ENCODE measurements at places on chromosomes 13 and 19.

DNA sequence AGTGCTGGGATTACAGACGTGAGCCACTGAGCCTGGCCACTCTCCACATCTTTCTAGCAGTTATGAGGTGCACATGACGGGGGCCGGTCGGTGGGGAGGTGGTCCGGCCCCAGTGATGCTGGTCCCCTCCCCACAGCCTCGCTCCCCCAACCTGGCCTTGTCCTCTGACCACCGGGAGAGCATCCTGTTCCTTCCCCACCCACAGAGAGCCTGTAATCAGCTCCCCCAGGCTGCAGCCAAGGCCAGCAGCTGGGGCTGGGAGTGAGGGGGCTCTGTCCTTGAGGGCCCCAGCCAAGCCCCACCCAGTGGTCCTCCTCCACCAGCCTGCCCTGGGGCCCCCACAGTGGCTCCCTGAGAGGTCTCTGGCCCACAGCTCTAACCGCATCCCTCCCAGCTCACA lies 3.0 kb upstream of the INSL3 start:
- no peak for DNase-seq

DNA sequence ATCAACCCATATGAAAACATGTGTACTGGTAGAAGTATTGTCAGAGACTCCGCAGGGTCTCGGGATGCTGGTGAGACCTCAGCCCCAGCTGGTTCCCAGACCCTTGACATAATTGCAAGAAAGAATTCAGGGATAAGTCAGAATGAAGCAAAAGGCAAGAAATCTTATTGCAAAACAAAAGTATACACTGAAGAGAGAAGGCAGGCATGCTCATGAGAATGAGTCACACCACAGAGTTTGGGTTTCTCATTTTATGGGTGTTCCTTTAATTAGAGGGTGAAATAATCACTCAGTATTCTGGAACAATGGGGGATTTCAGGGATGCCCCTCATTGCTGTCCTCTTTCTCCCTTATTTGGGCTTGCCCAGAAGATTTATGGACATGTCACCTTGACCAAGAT lies 1423.8 kb upstream of the MIR17HG start:
- no peak for DNase-seq

DNA sequence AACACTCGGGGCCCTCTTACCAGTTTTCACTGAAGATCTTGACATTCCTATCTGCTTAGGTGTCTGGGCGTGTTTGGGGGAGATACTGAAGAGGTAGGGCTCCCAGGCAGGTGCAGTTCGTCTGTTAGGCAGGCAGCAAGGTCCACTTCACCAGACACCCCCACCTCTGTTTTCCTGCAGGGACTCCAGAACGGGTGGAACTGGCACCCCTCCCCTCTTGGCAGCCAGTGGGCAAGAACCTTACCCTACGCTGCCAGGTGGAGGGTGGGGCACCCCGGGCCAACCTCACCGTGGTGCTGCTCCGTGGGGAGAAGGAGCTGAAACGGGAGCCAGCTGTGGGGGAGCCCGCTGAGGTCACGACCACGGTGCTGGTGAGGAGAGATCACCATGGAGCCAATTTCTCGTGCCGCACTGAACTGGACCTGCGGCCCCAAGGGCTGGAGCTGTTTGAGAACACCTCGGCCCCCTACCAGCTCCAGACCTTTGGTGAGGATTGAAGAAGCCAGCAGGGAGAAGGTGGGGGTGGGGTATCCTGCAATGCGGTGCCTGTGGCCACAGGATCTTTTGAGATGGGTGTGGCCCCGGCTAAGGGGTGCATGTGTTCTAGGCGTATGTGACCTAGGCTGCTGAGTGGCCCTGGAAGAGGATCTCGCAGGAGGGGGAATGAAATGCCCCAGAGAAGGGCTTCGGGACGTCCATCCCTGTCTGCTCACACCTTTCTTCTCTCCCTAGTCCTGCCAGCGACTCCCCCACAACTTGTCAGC lies 3.3 kb upstream of the ICAM4 start:
- no peak for DNase-seq

DNA sequence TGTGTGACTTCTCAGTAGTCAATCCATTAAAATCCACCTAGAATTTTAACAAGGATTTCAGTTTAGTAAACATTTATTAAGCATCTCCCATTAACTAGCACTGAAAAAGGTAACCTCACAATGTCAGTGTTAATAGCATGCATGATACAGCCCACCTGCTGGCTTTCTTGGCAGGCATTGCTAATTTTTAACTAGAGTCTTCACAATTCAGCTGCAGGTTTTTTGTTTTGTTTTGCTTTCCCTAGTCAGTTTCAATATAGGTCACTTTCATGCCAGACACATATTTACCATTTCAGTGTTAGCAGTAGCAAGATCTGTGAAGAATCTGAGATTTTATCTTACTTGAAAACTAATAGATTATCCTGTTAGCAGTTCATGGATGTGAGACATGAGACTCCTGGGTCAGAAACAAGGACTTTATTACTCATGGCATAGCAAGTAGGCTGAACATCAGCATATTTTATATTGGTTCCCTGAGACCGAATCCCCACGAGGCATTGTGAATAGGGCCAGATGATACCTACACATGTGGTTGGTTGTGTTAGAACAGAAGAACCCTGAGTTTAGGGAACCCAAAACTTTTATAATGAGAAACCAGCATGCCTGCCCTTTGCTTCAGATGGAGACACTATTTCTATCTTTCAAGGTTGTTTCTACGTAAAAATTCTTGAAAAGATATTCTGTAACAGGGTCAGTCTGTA lies 198.0 kb upstream of the HTR2A start:
- DNase-seq: no peak

- DNase-seq: no peak
Observed at GRCh38 chr13:70894258-70894657, 786.0 kb upstream of the KLHL1 start.

DNA sequence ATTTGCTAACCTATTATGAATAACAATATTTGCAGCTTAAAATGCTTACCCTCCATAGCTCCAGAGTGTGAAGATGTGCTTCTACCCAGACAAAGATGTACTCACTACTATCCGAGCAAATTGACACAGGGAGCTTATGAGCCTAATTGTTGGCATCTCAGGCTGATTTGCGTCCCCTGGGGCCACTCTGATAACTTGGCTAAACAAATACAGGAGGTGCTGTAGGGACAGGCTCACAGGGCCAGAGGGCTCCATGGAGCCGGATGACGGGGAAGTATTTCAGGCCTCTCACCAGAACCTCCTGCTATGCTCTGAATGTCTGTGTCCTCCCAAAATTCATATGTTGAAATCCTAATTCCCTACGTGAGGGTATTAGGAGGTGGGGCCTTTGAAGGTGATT lies 26.7 kb upstream of the C19orf12 start:
- no peak for DNase-seq

DNA sequence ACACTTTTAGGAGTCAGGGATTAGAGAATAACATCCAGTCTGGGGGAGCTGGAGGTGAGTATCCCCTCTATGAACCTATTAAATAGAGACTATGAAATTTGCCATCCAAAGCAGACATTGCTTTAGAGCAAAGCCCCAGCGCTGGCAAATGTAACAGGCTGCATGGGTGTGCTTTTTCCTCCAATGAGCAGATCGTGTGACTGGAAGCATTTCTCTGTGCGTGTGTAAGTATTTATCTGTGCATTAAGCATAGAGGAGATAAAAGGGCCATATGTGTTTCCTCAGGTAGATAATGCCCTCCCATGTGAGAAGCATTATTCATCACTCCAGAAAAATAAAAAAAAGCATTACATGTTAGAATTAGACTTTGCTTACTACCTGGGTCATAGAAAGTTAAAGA lies 924 bp downstream of the TNFSF13B start:
- DNase-seq: no peak

GRCh38 chr19:13033819-13034611 lies 38.7 kb downstream of the NFIX start:
- DNase-seq: no peak

DNA sequence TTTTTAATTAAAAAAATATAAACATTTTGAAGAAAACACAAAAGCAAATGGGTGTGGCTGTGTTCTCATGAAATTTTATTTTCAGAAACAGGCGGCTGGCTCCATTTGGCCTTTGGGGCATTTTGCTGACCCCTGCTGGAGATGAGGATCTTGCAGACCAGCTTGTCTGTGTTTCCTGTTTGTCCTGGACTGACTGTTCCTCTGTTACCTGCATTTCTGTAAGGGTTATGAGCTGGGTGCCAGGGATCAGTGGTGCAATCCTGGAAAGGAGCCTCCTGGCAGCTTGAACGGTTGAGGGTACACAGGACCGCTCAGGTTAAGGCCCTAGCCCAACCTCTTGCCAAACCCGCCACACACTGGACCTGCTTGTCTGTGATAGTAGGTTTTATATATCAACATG lies 49.9 kb downstream of the ZNF787 start:
- no peak for DNase-seq

GRCh38 chr19:8025316-8025715 lies 19.9 kb upstream of the ELAVL1 start:
- no peak for DNase-seq

- no peak for DNase-seq
Observed at GRCh38 chr13:41649659-41650058, 192.3 kb downstream of the RGCC start.

DNA sequence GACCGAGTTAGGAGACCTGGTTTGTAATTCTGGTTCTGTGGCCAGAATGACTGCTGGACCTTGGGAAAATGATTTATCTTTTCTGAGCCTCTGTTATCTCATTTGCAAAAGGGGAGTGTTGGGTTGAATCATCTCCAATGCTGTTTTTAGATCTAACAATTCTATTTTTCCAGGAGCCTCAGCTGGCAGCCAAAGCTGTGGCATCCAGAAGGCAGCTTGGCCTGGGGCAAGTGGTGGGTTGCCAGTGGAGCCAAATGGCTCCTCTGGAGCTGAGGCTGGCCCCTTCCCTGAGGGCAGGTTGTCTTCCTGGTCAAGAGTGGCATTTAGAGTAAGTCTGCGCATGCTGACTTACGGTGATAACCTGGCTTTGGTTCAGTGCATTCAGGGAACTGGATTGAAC lies 21.3 kb downstream of the B3GLCT start:
- no peak for DNase-seq

- no peak for DNase-seq
Observed at GRCh38 chr19:50896591-50897190, 14.5 kb downstream of the KLK4 start.

GRCh38 chr19:33375156-33375836 lies 1.8 kb downstream of the CEBPG start:
- DNase-seq: no peak

GRCh38 chr13:114005206-114005724 lies 31.4 kb upstream of the C13orf46 start:
- no peak for DNase-seq

DNA sequence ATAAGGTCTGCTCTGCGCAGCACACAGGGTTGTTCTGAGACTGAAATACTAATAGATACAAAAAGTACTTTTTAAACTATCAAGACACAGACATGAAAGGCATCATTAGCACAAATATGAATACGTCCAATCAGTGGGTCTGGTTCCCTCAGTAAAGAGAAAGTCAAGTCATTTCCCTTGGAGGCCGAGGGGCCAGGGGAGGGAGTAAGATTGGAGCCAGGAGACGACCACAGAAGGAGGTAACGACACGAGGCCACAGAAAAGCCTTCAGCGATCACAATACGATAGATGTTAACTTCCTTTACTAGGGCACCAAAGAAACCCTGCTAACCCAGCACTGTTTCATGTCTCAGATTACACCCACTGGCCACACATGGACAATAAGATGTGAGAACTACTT lies 5.3 kb downstream of the CARS2 start:
- DNase-seq: no peak

- DNase-seq: no peak
Observed at GRCh38 chr13:113918981-113919701, 54.7 kb downstream of the C13orf46 start.

GRCh38 chr19:54029301-54029700 lies 34.4 kb downstream of the VSTM1 start:
- DNase-seq: no peak

DNA sequence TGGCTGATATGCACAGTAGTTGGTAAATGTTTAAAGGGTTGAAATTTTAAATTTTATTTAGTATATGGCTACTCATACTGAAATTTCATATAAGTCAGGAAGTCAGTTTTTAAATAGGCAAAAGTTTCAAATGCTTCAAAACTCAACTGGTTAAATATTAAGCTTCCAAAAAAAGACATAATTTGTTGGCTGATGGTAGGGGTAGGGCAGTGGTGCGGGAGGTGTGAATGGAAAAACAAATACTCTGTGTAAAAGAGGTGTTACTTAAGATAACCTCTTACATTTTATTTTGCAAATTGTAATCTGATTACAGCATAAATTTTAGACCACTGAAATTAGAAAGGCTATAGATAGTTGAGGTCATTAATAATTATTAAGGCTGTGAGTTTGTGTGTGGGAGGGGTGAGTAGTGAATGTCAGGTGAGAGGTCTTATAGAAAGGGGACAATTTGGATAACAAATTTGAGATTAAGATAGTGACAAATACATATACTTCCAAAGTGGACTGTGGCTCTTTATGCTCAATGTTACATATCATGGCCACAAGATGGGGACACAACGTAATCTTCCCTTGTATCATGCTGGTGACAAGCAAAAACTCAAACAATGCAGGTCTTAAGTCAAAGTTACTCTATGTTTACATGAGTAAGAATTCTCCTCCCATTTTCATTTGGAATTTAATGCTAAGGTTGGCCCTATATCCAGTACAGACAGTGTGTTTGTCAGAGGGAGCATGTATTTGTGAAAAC lies 36.6 kb upstream of the OXGR1 start:
- DNase-seq: peak; percentile 50

DNA sequence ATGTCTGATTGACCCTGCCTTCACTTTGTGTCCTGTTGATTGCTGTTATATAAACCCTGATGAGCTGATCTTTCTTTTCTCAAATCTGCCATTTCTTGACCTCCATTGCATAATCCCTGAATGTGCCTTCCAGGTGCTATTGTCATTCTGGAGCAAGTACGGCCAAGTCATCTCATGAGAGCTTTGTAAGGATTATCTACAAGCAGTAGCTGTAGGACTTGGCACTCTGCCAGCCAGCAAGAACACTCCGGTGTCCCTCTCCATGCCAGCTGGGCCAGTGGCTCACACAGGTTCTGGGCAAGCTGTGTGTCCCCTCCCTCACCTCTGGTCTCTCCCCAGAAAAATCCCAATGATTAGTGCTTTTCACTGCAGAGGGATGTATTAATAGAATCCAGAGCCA lies 348.1 kb downstream of the FOXO1 start:
- no peak for DNase-seq

DNA sequence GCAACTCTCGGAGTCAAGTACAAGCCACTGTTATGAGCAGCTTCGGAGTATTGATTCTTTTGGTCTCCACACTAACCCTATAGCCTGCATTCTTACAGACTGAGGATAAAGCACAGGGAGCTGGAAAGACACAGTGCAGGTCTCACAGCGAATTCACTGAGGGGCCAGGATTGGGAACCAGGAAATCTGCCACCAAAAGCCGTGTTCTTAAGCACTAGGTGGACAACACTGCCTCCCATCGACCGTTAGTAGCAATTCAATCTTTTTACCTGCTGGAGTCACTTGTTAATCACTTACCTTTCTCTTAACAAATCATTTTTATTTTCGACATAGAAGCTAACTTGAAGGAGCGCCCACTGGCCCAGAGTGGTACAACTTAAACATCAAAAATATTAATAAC lies 6.3 kb downstream of the PMIS2 start:
- no peak for DNase-seq

DNA sequence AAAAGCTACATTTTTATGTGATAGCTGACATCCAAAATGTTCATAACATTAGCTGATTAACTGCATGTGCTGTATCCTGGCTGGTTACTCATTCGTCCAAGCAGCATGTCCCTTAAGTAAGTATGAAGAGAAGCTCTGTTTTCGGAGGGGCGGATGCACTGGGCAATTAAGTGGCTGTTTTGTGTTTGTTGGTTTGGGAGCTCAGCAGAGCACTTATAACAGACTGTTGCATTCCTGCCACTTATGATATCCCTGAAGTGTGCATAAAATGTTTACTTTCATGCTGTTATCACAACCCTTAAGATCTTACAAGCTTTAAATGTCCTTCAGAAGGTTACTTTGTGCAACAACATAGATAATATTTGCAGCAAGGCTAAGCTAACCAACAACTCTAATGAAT lies 264.1 kb downstream of the NALCN start:
- no peak for DNase-seq

Data from SW 1271 (cell line).